ENCODE measurements at places on chromosomes 1 and 21. TPM values are rescaled to one million over a fixed set of nuclear protein-coding genes. Genes with fewer than 3 reads are reported as not detected.

CIART gene
- total RNA-seq, result 25.3 TPM

GRCh38 chr1:200528858-200529606, 91.5 kb downstream of the KIF14 start:
- H3K36me3 ChIP-seq, result no peaks in the 10 kb centered on the region
- DNase-seq, result no peak
- no peak overlapping the region for H3K4me3 ChIP-seq

DNA sequence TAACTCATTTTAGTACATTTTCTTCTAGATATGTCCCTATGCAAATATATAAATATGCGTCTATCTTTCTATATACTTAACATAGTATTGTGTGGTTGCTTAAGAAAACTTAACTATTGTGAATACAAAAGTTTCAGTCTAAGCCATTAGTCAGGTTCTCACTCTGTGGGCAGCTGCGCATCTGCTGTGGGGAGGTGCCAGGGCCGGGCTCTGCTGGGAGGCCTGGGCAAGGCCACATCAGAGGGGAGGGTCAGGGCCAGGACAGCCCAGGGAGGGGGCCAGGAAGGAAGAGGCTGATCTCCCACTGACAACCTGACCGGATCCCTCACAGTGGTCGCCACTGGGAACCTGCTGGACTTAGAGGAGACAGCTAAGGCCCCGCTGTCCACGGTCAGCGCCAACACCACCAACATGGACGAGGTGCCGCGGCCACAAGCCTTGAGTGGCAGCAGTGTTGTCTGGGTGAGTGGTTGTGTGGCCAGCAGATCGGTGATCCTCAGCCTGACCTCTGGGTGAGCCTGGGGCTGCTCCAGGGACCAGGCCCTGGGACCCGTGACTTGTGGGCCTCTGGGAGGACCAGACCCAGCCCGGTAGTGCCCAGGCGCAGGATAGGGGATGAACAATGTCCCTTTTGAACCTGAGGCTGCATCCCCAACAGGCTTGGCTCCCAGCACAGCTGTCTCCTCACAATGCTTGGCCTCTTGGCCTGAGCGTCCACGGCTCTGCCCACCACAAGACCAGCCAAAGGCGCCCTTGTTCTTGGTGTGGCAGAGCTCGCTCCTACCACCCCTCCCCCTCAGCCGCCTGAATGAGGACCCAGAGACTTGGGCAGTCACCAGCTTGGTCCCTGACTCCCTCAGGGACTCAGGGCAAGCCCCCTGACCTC, 20.2 kb downstream of the LDLRAP1 start:
- no peaks in the 10 kb centered on the region for H3K27me3 ChIP-seq
- no peak overlapping the region for H3K27ac ChIP-seq
- DNase-seq, result no peak
- peaks cover 37% of the 10 kb centered on the region for H3K4me1 ChIP-seq

DNA sequence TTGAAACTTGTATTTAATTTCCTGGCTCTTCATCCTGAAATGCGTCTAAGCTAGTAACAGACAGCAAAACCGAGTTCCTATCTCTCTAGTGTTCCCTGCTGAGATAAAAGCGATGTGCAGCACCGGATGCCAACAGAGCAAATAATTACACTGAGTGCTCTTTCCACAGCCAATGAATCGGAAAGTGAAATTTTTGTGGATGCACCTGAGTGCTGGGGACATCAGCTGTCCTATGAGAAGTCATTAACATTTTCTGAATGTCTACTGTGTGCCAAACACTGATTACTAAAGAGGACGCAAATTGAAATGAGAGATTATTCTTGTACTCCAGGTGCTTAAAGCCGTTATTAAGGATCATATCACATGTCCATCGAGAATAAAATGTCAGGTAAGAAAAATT, 278.0 kb downstream of the RGS7 start:
- H3K27ac ChIP-seq, result no peak overlapping the region
- H3K4me1 ChIP-seq, result no peaks in the 10 kb centered on the region
- no peak overlapping the region for H3K4me3 ChIP-seq

DNA sequence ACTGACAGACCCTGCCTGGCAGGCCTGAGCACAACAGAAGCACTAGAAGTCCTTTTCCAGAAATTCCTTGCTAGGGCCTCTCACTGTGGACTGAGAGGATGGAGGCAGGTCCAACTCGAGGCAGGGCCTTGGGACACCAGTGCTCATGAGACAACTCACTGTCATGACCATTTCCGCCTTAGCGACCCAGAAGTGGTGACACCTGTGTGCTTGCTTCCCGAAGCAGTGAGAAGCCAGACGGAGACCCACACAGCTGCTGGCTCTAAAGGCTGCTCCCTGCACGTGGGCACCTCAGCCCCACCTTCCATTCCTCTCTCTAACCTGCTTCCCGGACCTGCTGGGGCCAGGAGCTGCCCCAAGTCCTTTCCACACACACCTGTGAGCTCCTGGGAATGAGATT, 33.0 kb downstream of the KCNC4 start:
- H3K4me1 ChIP-seq, result peaks cover 24% of the 10 kb centered on the region
- DNase-seq, result no peak
- no peaks in the 10 kb centered on the region for H3K36me3 ChIP-seq
- H3K4me3 ChIP-seq, result peak overlapping the region; percentile 13

DNA sequence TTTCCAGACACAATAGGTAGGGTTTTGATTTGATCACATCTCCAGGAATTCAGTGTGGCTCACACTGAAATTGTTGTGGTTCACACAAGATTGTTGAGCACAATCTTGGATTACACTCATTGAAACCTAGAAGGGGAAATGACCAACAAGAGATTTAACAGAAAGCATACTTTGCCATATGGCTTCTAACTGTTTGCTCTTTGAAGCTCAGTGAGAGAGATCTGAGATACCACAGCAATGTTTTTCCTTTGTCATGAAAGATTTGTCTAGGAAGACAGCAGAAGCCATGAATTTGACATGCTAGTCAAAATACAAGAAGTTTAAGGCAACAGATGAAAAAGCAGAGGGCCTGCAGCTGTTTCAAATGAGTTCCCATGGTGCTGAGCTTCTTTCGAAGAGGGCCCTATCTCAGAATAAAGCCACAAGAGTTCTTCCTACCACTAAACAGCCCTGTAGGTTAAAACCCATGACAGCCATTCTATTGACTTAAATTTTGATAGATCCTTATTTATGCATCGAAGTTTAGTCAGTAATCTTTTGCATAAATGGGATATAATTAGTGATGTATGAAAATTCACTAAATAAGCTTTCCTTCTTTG, 650.4 kb downstream of the LTN1 start:
- no peak overlapping the region for H3K4me3 ChIP-seq
- no peak overlapping the region for H3K27ac ChIP-seq
- H3K27me3 ChIP-seq, result no peaks in the 10 kb centered on the region
- no peaks in the 10 kb centered on the region for H3K4me1 ChIP-seq
- H3K36me3 ChIP-seq, result no peaks in the 10 kb centered on the region

MPL gene
- total RNA-seq, result 0.09 TPM

DNA sequence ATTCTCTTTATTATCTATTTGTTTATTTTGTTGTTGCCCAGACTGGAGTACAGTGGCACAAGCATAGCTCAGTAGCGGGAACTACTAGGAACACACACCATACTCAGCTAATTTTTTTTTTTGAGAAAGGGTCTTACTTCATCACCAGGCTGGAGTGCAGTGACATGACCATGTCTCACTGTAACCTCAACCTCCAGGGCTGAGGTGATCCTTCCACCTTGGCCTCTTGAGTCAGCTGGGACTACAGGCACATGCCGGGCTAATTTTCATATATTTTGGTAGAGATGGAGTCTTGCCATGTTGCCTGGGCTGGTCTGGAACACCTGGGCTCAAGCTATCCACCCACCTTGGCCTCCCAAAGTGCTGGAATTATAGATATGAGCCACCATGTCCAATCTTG, 5.3 kb upstream of the TXNIP start:
- peaks cover 21% of the 10 kb centered on the region for H3K4me1 ChIP-seq
- H3K36me3 ChIP-seq, result no peaks in the 10 kb centered on the region
- peaks cover 6% of the 10 kb centered on the region for H3K27me3 ChIP-seq
- no peak for DNase-seq
- no peak overlapping the region for H3K27ac ChIP-seq

All from neural progenitor cell (in vitro differentiated cells).